ENCODE measurements at places on chromosomes 16 and 17.

DNA sequence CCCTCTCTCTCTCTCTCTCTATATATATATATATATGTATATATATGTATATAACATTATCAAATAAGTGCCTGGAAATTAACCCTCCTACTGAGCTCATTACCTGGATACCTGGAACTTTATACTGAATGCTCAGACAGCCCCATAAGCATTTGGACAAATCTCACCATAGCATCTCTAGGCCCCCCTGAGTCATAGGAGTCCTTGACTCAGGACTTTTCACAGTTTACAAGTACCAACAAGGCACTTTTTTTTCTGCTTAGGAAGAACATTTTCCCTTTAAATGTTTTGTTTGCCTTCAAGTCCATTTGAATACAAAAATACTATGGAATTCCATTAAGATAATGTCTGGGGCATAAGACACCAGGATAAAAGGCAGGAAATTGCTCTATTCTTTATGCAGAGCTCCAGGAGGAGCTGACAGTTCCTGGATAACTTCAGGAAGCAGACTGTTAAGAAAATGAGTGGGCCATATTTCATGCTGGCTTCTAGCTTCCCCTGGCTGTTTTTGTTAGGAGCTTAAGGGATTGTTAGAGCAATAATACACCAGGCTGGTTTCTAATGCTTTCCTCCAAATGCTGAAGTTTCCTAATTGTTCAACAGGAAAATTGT, 171.7 kb upstream of the ASIC2 start:
- DNase-seq, result no peak

DNA sequence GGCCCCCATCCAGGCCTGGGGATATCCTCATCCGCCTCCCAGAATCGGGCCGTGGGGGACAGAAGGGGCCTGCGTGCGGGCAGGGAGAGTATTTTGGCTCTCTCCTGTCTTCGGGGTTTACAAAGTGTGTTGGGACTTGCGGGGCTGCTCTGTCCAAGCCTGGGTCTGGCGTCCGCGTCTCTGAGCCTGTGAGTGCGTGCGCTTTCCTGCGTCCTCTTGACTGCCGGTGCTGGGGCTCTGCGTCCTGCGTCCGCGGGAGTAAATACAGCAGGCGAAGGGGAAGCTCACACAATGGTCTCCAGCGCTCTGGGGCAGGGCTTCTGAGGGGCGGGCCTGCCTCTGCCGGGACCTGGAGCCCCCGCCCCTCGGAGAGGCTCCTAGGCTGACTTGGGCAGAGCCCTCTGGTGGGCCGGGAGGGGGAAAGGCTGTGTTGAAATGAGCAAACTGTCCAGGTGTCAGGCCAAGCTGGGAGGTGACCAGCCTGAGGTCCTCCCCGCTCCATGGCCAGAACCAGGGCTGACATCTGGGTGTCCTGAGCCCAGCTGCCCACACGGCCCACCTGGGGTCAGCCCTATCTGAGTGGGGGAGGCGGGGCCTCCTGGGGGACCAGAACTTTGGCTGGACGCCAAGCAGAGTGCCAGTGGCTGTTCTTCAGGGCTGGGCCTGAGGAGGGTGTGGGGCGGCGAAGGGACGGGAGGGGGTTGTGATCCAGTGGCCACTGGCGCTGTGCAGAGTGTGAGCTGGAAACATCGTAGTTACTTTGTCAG, 233.6 kb downstream of the SEC14L1 start:
- no peak for DNase-seq

DNA sequence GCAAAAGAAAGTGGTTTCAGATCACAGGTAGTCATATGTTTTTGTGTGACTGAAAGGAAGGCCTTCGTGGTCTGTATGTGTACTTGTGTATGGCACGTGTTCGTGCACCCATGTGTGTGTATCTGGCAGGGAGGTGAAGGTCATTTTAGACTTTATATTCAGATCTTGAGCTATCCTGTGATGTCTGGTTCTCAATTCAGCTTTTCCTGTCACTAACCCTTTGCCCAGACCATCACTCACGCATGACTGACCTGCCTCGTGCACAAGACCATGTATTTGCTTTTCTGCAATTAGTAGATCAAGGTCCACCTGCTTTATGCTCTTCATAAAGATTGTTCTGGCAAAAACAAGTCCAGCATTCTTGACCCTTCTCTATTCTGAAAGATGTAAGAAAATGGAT, 139.7 kb upstream of the MAF start:
- DNase-seq, result no peak

DNA sequence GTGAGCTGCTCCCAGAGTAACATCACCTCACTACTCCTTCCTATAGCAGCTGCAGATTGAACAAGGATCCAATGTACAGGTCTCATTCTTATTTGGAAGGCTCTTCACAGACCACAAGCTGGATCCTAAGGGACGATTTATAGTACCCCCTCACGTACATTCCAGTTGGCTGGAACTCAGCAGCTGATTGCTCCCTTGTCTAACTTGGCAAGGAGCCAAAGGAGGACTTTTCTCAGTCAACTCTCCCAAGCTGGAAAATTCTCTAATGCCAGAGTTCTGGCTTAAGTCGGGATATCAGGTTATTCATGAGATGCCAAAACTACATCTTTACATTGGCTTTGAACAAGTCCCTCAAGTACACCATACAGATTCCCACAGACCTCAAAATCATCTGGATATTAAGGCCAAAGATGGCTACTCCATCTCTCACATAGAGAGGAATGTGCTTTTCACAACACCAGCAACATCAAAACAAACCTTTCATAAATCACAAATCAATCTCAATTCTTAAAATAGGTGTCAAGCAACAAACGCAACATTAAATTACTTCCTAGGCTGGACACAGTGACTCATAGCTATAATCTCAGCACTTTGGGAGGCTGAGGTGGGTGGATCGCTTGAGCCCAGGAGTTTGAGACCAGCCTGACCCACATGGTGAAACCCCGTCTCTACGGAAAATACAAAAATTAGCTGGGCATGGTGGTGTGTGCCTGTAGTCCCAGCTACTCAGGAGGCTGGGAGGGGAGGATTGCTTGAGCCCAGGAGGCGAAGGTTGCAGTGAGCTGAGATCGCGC, 39.3 kb downstream of the SMG6 start:
- DNase-seq, result no peak

- DNase-seq, result no peak
These were observed 24.5 kb downstream of the STXBP4 start for GRCh38 chr17:54992797-54993639.

- no peak for DNase-seq
These were observed 389.5 kb upstream of the ASIC2 start for GRCh38 chr17:33682599-33682998.

GRCh38 chr17:32609085-32609484, 122.3 kb downstream of the CDK5R1 start:
- peak; percentile 22 for DNase-seq

- no peak for DNase-seq
These were observed 914.9 kb downstream of the KCNJ2 start for GRCh38 chr17:71084219-71084618.

- DNase-seq, result no peak
These were observed 1072.4 kb upstream of the EEF2KMT start for GRCh38 chr16:6170022-6170421.

DNA sequence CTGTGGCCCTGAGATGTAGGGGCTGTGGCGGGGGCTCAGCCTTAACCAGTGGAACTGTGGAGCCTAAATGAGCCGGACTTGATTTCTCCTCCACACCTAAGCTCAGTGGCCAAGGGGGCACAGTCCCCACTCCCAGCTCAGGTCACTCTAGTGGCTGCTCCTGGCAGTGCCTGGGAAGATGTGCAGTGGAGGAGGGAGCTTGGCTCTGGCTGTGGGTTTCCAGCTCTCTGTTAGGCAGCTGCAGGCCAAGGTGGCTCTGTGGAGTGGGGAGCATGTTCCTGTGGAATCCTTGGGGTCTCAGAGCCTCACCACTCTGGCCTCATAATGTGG, 76.3 kb downstream of the AMFR start:
- no peak for DNase-seq

Measured in 8988T (cell line).